Aorta (tissue), 5 donors: ENCODE measurements at places on chromosomes 4 and X. TPM values are rescaled to one million over a fixed set of nuclear protein-coding genes. Genes with fewer than 3 reads are reported as not detected.

The RHOXF1 gene
- not detected for polyA plus RNA-seq

The CXCL11 gene
- 2.3 TPM for polyA plus RNA-seq

The GNRHR gene
- not detected for polyA plus RNA-seq

The FGFBP1 gene
- 0.20 TPM for polyA plus RNA-seq

The CSAG1 gene
- polyA plus RNA-seq = not detected

The RPL10 gene
- polyA plus RNA-seq = 7,028 TPM

The RASSF6 gene
- polyA plus RNA-seq = not detected

The MAGEB17 gene
- not detected for polyA plus RNA-seq

The EDA2R gene
- polyA plus RNA-seq = 7.2 TPM

The DSPP gene
- not detected for polyA plus RNA-seq

The ZAR1 gene
- polyA plus RNA-seq = not detected

The GABRG1 gene
- not detected for polyA plus RNA-seq

The ZNF630 gene
- 4.8 TPM for polyA plus RNA-seq

The PASD1 gene
- polyA plus RNA-seq = not detected

The POF1B gene
- polyA plus RNA-seq = 0.46 TPM

The LRCH2 gene
- polyA plus RNA-seq = 2.6 TPM

The CENPC gene
- 10.3 TPM for polyA plus RNA-seq

The SLC10A4 gene
- polyA plus RNA-seq = 1.1 TPM

The DDX53 gene
- not detected for polyA plus RNA-seq

The COPS4 gene
- polyA plus RNA-seq = 31.7 TPM

The LUZP4 gene
- polyA plus RNA-seq = not detected

The GRID2 gene
- polyA plus RNA-seq = not detected

The SLC49A3 gene
- polyA plus RNA-seq = 3.0 TPM

The ERCC6L gene
- not detected for polyA plus RNA-seq

The MBNL3 gene
- 0.31 TPM for polyA plus RNA-seq

The RASGEF1B gene
- polyA plus RNA-seq = 9.2 TPM

The GK gene
- 2.5 TPM for polyA plus RNA-seq

The GPC4 gene
- 12.5 TPM for polyA plus RNA-seq

The DCAF8L2 gene
- not detected for polyA plus RNA-seq

The CDS1 gene
- 4.8 TPM for polyA plus RNA-seq

The CXorf49 gene
- not detected for polyA plus RNA-seq

The XAGE1B gene
- polyA plus RNA-seq = not detected

The ARAF gene
- polyA plus RNA-seq = 37.4 TPM

The KDR gene
- polyA plus RNA-seq = 1.4 TPM

The SOD3 gene
- polyA plus RNA-seq = 315 TPM

The AFP gene
- polyA plus RNA-seq = not detected

The FGFR3 gene
- 1.0 TPM for polyA plus RNA-seq

The TCEANC gene
- polyA plus RNA-seq = 1.5 TPM

The ERAS gene
- not detected for polyA plus RNA-seq

The F8A2 gene
- not detected for polyA plus RNA-seq

The BEND2 gene
- not detected for polyA plus RNA-seq

The RNF128 gene
- polyA plus RNA-seq = not detected
